ENCODE measurements at places on chromosomes 2 and 18.

GRCh38 chr18:77133051-77133834, 660 bp upstream of the MBP start:
- no peak for DNase-seq

DNA sequence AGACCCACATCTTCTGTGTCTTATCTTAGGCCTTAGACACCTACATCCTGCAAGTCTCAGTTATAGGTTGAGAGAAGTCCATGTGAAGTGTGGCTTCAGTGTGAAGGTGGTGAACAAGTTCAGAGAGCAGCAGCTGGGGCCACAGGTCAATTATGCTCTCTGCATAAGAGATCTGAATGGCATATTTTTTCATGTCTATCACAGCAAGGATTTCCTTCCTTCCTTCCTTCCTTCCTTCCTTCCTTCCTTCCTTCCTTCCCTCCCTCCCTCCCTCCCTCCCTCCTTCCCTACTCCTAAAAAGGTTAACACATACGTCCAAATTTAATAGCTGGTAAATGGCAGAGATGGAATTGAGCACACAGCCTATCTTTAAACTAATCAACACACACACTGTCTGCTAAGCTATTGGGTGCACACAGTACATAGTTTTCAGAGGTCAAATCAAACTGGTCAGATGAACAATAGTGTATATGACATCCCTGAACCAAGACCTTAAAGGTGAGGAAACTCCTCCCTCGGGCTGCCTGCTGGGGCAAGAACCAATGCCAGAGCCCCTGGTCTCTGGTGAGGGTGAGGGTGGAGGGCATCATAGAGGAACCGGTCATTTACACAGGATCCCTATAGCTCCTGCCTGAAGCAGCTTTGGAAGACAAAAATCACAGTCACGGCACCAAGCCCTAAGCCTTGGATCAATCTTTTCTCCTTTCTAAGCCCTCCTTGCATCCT, 240.9 kb downstream of the ICOS start:
- DNase-seq = no peak

- DNase-seq = no peak
Measured at GRCh38 chr18:67845035-67845434, 328.5 kb upstream of the DSEL start.

DNA sequence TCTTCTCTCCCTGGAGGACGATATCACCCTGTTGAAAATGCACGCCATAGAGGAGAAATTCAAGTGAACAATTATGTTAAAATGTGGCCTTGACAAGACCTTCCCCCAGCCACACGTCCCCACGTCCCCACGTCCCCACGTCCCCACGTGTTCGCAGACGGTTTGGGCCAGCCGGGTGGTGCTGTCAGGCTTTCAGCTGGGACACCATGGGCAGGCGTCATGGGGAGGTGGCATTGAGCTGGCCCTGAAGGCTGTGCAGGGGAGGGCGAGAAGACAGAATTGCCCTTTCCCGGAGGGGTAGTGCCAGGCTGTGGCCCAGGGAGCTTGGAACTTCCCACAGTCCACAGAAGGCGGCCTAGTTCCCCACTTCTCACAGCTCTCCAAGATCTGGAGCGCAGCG, 240.7 kb upstream of the RAB6C start:
- no peak for DNase-seq

GRCh38 chr2:30230497-30231211, 680 bp upstream of the LBH start:
- no peak for DNase-seq

DNA sequence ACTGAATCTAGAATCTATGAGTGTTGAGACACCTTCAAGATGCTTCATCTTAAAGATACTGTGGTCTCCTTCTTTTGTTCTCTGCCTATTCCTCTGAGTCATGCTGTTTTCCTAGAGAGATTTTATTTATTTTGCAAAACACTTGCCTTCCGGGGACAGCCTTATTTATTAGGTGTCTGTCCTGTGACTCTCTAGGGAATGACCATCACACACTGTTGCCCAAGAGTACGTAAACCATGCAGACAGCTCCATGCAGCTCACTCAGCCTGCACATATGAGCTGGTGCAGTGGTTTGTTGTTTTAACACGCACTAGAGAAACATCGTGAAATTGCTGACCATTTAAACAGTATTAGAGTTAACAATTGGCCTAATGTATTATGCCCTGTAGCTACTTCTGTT, 12.4 kb upstream of the ADCYAP1 start:
- DNase-seq = no peak

DNA sequence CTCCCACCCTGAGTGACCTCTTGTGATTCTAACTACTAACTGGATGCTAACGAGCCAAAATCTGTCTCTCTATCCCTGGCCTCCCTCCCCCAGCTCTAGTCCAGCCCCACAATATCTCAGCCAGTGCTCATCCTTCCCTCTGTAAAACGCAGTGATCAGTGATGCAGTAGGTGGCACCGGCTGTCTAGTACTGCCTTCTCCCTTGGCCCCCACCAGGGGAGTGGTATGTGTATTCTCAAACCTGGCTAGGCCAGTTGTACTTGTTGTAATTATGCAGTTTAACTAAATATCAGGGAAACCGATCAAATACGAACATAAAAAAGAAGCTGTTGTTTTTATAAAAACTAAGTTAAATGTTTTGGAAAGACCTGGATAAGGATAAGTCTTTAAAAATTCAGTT, 113.2 kb upstream of the ALPP start:
- DNase-seq = no peak

- no peak for DNase-seq
Measured at GRCh38 chr2:29367986-29368658, 252.9 kb downstream of the CLIP4 start.

- DNase-seq = peak; percentile 82
Measured at GRCh38 chr2:204452464-204453023, 92.7 kb upstream of the PARD3B start.

DNA sequence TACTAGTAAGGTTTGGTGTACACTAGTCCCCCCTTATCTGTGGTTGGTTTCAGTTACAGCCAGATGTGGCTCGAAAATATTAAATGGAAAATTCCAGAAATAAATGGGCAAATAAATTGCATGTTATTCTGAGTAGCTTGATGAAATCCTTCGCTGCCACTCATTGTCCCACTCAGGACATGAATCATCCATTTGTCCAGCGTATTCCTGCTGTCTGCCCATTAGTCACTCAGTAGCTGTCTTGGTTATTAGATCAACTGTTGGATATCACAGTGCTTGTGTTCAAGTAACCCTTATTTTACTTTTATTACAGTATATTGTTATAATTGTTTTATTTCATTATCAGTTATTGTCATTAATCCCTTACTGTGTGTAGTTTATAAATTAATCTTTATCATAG, 21.7 kb downstream of the ZDBF2 start:
- peak; percentile 35 for DNase-seq

GRCh38 chr2:19198381-19198780, 160.0 kb downstream of the OSR1 start:
- no peak for DNase-seq

DNA sequence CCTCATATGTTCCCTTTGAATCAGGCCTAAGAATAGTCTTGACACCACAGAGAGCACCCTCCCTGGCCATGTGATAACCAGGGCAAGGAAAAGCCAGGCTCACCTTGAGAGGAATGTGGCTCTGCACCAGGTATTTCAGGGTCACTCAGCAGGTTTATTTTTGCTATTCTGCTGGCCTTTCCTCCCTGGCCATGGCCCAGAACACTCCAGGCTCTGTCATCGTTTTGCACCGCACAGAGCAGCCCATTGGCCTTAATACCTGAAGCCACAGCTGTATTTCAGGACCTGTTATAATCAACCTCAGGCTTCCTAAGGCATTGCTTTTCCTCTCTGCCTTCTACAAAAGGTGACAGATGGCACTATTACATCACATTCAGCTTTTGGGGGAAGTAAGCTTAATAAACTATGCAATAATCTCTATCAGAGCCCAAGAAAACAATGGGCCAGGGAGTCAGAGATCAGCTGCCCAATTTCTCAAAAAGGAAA, 668.3 kb downstream of the IRS1 start:
- no peak for DNase-seq

GRCh38 chr2:47056868-47057686, 98.0 kb downstream of the STPG4 start:
- no peak for DNase-seq

DNA sequence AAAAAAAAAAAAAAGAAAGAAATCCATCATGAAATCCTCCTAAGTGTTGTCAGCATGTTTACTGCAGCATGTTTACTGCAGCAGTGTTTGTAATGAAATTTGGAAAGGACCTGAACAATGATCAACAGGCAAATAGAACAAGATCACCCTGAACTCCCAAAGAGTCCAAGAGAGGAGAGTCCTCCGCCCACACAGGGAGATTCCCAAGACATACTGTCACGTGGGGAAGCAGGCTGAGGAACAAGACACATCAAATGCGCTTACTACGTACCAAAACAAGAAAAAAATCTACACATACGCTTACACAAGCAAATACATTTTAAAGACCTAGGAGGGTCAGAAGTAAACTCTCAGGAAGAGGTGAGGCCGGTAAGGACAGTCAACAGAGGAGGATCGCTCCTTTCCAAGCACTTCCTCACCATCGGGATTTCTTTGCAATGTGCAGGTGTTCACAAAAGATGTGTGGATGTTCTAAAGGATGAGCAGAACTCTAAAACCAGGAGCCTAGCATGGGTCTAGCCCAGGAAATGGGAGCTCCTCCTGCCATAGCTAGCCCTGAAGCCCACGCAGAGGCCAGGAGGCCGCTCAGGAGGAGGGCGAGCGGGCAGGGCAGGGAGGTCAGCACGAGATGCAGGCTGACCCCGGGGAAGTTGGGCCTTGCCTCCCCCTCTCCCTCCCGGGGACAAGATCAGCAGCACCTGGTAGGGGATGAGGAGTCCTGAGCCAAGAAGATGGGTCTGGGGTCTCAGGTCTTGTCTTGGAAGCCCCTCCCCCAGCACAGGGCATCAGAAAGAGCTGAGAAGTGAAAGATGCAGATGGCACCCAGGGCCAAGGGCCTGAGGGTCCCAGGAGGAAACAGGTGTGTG, 66.4 kb downstream of the ZNF516 start:
- DNase-seq = no peak

- DNase-seq = no peak
Measured at GRCh38 chr2:195360242-195360641, 296.8 kb upstream of the SLC39A10 start.

- no peak for DNase-seq
Measured at GRCh38 chr18:48388478-48388877, 20.7 kb downstream of the ZBTB7C start.

DNA sequence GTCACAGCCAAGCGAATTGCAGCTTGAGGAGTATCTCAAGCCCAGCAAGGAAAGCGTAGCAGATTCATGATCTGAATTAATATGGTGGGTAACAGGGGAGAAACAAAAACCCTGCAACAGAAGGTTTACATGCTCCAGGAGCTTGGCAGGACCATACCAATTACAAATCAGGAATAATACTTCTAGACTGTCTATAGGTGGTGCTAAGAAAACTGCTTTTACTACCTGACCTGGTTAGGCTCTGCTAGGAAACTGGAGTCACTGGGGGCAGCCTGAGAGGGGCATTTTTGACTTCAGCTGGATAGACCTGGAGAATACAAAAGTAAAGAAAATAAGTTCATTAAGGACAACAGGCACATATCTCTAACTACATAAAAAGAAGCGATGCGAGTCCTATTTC, 24.6 kb upstream of the SPOPL start:
- DNase-seq = no peak

DNA sequence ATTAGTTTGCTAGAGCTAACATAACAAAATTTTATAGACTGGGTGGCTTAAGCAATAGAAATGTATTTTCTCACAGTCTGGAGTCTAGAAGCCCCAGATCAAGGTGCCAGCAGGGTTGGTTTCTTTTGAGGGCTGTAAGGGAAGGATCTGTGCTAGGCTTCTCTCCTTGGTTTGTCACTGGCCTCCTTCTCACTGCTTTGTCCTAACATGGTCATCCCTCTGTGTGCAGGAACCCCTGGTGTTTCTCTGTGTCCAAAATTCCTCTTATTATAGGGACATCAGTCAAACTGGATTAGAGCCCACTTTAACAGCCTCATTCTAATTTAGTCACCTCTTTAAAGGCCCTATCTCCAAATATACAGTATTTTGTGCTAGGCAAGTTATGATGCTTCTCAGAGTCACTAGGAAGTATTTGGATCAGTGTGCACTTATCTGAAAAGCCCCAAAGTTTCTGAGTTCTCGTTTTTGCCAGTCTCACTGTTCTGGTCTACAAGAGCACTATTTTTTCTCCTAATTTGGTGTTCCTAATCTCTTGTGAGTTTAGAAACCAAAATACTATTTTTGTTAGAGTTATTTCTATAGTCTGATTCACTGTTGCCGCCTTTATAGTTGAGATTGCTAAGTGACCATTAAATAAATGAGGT, 29.0 kb downstream of the ZC3H6 start:
- DNase-seq = no peak

DNA sequence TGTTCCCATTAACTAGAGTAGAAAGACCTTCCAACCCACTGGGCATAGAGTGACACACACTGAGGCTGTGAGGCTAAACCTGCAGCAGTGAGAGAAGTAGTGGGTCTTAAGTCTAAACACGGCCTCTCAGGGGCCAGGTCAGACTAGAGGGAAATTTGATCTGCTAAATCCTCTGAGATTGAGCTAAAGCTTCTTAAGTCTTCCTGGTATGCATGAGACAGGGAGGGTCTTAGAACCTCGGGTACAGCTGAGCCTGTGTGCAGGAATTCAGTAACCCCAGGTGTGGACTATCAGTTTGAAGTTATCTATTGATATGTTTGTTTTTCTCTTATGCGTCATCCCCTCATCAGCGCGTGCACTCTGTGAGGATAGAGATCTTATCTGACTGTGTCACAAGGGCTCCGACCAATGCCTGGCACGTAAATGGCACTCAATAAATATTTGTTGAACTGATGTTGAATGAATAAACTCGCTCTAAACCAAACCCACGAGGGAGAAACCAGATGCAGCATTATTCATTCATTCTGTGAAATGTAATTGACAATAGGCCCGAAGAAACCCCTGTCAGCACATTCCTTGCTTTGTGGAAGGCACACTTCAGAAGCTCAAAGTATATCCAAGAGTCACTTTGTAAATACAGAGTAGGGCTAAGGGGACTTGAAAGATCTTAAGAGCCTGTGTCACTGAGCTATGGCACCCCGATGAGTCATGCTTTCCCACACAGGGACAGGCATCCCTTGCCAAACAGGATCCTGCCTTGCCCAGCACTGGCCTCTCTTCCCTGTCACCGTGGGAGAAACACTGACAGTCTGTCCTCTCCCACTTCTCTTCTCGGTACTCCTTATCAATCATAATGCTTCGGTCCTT, 21.7 kb upstream of the RAB10 start:
- DNase-seq = peak; percentile 66

GRCh38 chr2:177334940-177335543, 57.5 kb upstream of the AGPS start:
- peak; percentile 73 for DNase-seq

All from SW 1271 (cell line).